Fibroblast of upper back skin (primary cell): ENCODE measurements at places on chromosomes 7 and 10.
A peak's percentile ranks its signal among the peaks of the same experiment; 100 is the strongest.

DNA sequence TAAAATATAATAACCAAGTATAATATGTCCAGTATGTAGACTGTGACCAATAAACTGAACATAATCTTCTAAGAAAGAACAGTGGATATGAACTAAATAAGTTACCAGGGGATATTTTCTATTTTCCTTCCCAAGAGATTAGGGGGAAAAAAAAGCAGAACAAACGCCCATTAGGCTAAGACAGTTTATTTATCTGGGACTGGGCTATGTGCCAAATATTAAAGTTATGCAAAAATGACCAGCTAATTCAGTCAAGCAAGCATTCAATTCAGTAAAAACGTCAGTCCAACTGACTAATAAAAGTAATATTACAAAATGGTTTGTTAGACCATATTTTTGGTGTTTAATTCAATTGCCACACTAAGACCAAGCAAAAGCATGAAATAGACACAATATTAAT is 122.2 kb downstream of the TSPAN12 start:
- DNase-seq: peak; percentile 17

- DNase-seq: no peak
Measured at GRCh38 chr7:159065852-159066480, 78.7 kb downstream of the VIPR2 start.

DNA sequence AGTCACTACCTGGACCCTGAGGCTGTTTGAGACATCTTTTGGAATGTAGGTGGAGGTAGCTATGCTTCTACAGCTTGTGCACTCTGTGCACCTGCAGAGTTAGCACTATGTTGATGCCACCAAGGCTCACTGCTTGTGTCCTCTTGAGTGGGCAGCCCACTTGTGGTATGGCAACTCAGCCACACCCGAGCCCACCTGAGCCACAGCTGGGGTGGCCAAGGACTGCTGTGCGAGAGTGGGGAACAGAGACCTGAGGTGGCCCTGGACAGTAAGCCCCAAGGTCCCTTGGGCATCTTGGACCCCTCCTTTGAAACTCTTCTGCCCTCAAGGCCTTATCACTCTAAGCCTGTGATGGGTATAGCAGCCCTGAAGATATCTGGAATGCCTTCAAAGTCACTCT is 25.7 kb downstream of the MYO1G start:
- no peak for DNase-seq

DNA sequence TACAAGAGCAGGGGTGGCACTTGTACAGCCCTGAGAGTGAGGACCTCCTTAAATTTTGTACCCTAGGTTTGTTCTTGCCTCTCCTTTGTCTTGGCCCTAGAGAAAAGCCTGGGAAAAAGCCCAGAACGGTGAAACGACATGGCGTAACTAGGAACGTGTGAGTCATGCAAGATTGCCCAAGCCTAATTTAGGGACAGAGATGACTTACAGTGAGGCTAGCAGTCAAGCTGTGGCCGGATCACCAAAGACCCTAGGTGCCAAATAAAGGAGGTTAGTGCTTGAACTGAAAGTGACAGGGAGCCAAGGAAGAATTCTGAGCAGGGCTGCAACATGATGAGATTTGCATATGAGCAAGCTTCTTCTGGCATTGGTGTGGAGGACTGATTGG is 25.1 kb downstream of the TBXAS1 start:
- DNase-seq: peak; percentile 34

- DNase-seq: no peak
Measured at GRCh38 chr7:117562759-117563158, 82.9 kb downstream of the CFTR start.

DNA sequence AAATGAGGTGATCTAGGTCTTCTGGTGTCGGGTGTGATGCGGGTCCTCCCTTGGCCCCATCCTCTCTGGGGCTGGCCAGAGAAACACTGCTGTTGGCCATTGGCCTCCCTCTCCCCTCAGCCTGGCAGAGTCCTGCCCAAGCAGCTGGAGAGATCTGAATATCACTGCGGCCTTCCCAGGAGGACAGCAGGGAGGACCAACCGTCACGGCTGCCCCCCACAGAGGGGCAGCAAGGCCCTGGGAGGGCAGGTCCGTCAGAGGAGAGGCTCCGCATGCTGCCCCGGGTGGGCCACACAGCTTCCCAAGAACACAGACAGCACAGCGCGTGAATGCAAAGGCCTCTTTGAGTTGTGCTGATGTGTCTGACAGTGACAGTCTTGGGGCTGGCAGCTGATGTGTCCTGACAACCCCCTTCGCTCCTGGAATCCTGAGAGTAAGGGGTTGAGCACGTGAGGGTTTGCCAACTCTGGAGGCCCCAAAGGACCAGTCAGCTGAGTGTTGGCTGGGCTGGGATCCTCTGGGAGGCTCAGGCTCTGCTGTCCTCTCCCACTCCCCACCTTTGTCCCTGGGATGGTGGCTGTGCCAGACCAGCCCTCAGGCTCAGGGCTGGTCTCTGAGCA is 132.5 kb upstream of the UNC5B start:
- DNase-seq: no peak

- no peak for DNase-seq
Measured at GRCh38 chr10:100576282-100576635, 40.5 kb downstream of the HIF1AN start.

- no peak for DNase-seq
Measured at GRCh38 chr10:78507510-78508160, 474.0 kb downstream of the RPS24 start.

DNA sequence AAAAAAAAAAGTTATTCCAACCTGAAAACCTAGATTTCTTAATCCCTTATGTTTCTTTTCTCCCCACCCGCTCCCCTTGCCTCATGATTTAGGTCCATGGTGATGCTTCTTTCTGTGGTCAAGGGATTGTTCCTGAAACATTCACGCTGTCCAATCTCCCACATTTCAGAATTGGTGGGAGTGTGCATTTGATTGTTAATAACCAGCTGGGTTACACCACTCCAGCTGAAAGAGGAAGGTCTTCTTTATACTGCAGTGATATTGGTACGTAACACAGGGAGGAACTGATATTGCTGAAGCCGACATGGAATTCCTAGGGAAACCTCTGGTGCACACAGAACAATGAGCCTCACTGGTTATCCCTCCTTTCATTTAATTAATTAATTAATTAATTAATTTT is 22.7 kb downstream of the DHTKD1 start:
- no peak for DNase-seq

- no peak for DNase-seq
Measured at GRCh38 chr7:7251742-7252141, 69.4 kb downstream of the C1GALT1 start.

- peak; percentile 65 for DNase-seq
Measured at GRCh38 chr7:28128608-28129007, 52.0 kb downstream of the JAZF1 start.

- no peak for DNase-seq
Measured at GRCh38 chr7:92658671-92659070, 68.5 kb upstream of the FAM133B start.

DNA sequence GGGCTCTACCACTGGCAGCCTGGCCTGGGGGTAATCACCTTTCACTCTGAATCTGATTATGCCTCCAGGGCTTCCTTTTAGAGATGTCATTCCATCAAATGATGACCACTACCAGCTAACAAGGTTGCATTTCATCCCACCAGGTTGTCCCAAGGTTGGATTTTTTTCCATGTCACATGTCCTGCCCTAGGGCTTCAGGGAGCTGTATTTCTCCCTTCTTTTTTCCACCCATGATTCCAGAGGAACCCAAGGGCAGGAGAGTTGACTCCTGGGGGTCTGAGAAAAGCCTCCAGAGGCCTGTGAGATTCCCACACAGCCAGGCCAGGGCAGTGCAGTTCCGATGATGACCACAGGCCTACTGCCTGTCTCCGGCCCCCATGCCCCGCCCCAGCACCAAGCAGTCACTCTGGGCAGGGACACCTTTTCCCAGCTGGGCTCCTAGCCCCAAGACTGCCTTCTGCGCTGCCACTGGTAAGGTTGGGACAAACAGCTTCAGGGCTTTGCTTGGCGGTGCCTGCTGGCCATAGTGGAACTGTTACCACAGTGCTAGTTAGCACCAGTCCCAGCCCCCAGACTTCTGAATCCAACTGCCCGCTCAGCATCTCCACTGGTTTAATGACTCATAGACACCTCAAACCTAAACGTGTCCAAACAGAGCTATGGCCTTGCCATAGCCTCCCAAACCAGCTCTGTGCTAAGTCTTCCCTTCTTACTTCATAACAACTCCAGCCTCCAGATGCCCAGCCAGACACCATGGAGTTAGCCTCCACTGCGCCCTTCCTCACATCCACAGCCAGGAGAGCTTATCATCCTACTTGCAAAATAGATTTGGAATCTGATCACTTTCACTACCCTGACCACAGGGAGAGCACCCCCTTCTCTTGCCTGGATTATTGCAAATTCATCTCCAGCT is 133.7 kb downstream of the ARHGAP22 start:
- DNase-seq: no peak

DNA sequence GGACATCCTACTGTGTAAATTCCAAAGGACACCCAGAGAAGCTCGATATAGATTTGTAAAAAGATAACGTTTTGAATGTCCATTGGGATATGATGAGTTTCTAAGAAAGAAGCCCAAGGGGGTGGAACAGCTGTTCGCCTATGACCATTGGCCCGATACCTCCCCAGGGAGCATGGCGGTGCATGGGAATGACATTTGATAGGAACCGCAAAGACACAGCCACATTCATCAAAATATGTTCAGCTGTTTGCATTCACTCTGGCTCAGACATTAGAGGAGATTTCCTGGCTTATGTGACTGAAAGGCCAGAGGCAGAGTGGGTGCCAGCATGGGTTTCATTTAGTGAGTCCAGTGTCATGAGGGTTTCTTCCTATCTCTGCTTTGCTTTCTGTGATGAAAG is 56.0 kb upstream of the BAIAP2L1 start:
- no peak for DNase-seq

GRCh38 chr7:66631471-66631870 is 2.8 kb downstream of the KCTD7 start:
- DNase-seq: no peak

- peak; percentile 4 for DNase-seq
Measured at GRCh38 chr7:48360574-48360973, 189.3 kb downstream of the ABCA13 start.

GRCh38 chr7:120662291-120662690 is 195.7 kb downstream of the TSPAN12 start:
- no peak for DNase-seq

GRCh38 chr10:75425291-75426079 is 5.9 kb upstream of the LRMDA start:
- DNase-seq: no peak

- DNase-seq: no peak
Measured at GRCh38 chr10:129253161-129253864, 213.7 kb upstream of the MGMT start.

DNA sequence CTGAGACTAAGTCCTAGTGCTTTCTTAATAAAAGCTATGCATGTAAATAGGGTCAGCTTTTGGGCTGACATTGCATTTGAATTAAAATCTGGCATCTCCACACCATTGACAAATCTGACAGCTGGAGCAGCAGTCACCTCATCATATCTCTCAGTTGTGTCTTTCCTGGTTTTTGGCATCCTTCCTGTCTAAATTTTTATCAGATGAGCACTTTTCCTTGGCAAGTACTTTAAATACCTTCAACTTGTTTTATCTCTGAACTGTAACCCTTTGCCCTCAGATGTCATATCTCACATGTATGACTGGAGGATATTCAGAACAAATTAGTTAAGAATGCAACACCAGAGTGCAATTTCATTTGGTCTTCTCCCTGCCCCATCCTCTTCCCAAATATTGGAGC is 1066.2 kb downstream of the LRMDA start:
- DNase-seq: peak; percentile 80

DNA sequence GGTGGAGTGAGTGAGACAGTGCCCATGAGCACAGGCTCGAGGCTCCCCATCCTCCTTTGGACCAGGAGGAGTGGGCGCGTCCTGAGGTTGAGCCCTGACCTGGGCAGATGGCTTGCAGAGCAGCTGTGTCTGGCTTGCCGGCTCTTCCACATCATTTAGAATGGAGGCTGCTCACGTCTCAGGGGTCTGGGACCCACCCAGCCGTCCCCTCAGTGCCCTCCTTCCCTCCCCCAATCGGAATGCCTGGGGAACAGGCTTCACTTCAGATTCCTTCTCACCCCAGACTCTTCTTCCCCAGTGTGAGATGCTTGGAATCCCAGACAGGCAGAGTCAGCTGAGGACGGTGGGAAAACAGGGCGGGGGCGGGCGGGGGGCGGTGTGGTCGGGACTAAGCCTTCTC is 968.6 kb upstream of the ZNF722 start:
- DNase-seq: no peak

- no peak for DNase-seq
Measured at GRCh38 chr7:94913391-94913790, 6.0 kb downstream of the PPP1R9A start.

GRCh38 chr10:130455791-130456190 is 319.6 kb downstream of the GLRX3 start:
- DNase-seq: no peak

DNA sequence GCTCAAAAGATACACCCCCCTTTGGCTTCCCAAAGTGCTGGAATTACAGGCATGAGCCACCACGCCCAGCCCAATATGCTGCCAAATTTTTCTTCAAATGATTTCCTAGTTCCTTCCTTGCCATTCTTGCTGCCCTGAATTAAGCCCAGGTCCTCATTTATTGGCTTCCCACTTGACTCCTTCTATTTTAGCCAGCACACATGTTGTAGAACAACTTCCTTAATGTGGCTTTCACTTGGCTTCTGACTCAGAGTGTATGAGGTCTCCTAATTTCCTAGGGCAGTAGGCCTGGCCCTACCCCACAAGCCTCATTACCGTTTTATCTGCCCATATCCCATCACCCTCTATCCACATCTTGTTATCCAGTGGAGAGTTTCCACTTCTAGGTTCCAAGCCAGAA is 21.8 kb upstream of the HIPK2 start:
- DNase-seq: no peak

GRCh38 chr10:86311906-86312305 is 54.7 kb downstream of the GRID1 start:
- DNase-seq: no peak

GRCh38 chr10:71512312-71512711 is 115.6 kb downstream of the CDH23 start:
- no peak for DNase-seq

DNA sequence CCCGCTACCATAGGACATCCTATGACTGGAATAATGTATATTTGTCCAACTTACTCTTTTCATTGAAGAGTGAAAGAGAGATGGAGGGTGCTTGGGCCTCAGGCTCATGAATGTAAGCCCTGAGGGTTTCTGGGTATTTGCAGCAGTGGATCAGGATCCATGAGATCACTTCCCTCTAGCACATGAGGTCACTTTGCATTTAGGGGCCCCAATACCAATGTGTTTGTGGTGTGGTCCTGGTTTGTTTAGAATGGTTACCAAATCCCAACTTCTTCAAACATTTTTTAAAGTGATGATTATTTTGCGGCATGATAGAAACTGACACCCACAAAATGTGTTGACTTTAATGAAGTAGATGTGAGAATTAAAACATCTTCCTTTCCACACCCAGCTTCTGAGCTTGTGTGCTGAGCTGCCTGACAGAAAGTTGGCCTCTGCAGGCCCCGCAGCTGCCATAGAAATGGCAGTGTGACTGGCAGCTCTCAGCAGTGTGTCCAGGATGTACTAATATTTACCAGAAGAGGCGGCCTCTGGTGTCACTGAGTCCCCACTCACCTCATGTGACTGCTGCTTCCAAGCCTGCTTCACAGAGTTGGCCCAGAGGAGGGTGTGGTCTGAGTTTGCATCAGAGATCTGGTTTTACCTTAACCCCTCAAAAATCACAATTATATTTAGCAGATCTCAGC is 447.6 kb upstream of the NPVF start:
- no peak for DNase-seq

- no peak for DNase-seq
Measured at GRCh38 chr7:106476751-106477150, 184.2 kb downstream of the CCDC71L start.

GRCh38 chr7:37970211-37970610 is 49.8 kb downstream of the EPDR1 start:
- DNase-seq: no peak

GRCh38 chr7:32887395-32887794 is 4.2 kb downstream of the KBTBD2 start:
- no peak for DNase-seq
